ENCODE measurements at places on chromosomes 3 and 15.

DNA sequence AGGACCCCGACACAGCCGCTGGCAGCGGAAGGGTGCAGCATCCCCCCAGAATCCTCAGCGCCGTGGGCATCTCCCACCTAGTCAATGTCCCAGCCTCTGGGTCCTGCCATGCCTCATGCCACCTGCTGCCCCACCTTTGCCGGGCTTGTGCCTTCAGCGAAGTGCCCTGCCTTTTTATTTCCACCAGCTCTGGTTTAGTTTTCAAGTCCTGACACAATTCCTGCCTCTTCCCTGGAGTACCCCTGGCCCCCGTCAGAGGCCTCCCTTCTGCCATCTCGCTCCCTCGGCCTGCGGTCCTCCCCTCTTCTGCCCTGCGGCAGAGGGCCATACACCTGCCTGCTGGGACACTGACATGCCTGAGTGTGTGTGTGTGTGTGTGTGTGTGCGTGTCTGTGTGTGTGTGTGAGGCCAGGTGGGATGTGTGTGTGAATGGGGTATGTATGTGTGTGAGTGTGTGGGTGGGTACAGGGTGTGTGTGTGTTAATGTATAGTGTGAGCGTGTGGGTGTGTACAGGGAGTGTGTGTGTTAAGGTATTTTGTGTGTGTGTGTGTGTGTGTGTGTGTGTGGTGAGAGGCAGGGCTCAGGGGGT, 129.9 kb downstream of the SMAD6 start:
- no peak for DNase-seq

GRCh38 chr15:100681335-100681746, 79.0 kb downstream of the ASB7 start:
- no peak for DNase-seq

DNA sequence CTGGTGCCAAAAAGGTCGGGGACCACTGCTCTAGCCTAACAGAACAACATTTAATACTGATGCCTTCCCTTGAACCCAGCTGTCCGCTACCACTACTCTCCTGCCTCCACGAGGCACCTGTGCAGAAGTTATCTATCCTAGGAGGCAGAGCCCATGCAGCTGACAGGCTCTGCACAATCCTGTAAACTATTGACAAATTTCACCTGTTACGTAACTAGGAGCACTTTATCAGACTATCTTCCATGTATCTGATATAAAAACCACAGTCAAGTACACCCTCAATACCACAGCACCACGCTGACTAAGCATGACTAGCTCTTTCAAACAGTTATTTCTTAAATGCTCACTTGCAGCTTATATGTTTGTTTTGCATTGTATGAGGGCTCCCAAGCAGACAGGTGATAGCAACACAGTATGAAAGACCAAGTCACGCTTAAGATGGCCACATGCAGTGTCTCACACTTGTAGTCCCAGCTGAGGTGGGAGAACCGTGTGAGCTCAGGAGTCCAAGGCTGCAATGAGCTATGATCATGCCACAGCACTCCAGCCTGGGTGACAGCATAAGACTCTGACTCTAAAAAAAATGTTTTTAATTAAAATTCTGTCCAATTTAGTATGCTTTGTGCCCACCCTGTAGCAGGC, 4.5 kb upstream of the IL17RC start:
- DNase-seq: no peak

GRCh38 chr3:186802701-186803100, 3.6 kb downstream of the RFC4 start:
- no peak for DNase-seq

GRCh38 chr3:40962721-40963120, 236.6 kb upstream of the CTNNB1 start:
- no peak for DNase-seq

DNA sequence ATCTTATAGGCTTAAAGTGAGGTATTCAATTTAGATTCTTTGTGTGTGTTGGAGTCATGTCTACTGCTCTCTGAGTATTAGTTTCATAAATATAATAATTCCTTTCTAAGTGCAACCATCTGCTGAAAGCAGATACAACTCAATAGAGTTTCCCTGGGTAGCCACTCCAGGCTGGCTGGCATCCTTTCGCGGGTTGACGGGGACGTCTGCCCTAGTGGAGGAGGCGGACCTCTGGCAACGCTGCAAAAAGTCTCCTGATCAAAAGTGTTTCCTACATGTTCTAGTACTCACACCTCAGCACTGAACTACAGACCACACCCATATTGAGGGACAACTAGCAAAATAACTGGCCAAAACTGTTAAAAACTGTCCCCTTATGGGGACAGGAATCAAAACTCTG, 2.5 kb downstream of the MOBP start:
- no peak for DNase-seq

- DNase-seq: no peak
Measured at GRCh38 chr3:149990423-149990948, 19.8 kb upstream of the PFN2 start.

GRCh38 chr15:88089024-88089620, 167.4 kb downstream of the NTRK3 start:
- no peak for DNase-seq

- no peak for DNase-seq
Measured at GRCh38 chr3:188060840-188061544, 93.0 kb upstream of the LPP start.

DNA sequence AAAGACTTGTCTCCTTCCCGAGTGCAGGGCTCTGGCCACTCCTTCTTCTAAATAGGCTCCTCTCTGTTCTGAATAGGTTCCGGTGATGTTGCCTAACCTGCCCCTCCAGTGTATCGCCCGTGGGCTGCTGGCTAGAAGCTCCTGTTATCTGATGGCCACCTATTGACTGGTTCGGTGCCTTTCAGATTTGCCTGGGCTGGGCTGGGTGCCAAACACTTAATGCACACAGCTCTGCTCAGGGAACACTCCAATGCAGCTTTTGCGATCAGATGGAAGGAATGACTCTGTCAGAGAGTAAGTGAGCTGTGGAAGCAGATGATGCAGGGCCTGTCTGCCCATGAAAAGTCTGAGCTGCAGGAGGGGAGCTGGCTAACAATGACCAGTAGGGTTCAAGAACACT, 112.9 kb downstream of the CORO2B start:
- no peak for DNase-seq

DNA sequence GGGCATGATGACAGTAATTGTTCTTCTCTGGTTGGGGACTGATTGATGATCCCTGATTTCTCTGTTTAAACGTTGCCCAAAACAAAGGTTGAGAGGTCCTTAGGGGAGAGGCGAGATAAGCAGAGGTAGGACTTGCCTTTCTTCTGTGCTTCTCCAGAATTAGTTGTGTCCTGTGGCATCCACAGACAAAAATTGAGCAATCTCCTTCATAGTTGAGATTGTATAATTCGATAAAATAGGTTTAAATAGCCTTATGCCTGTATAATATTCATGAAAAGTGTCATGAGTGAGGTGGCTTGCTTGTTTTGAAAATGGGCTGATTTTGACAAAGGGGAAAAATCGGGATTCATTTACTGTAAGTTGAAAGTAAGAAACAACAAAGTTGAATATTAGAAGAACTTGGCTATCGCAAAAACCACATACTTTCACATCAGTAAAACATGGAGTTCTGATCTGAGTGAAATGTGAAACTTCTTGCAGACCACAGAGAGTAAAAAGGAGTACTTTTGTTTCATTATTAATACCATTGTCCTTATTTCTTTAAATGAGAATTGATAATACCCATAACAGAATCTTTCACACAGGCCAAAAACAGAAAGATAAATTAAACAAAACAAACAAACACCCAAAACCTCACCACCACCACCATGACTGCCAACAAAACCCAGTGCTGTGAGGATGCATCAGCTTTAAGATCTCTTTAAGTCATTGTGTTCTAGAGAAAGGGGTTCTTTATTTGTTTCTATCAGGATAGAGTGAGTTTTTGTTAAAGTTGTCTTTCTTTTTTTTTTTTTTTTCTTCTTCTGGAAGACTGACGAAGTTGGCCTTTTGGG, 155.7 kb downstream of the LPP start:
- no peak for DNase-seq

DNA sequence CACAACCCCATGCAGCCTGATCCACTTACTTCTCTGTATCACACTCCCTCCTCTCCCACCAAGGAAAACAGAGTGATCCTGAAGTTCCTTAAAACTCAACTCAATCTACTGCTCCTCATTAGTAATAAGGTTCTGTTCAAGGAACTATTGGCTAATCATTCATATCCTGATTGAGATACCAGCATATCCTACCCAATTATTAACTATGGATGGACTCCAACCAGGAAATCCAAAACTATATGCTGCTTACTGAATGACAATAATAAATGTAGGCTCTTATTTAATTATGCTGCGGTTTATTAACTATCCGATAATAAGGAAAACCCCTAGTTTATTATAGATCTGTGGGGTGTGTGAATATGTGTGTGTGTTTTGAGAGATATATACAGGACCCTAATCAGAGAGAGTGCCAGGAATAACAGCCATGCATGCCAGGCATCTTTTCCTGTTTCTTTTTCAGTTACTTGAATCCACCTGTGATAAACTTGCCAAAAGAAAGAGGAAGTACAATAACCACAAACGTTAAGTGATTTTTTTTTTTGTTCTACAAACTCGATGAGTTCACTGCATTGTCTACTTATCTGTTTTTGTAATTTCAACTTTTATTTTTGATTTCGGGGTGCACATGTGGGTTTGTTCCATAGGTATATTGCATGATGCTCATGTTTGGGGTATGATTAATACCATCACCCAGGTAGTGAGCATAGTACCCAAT, 1031.7 kb upstream of the CFAP20DC start:
- DNase-seq: no peak

DNA sequence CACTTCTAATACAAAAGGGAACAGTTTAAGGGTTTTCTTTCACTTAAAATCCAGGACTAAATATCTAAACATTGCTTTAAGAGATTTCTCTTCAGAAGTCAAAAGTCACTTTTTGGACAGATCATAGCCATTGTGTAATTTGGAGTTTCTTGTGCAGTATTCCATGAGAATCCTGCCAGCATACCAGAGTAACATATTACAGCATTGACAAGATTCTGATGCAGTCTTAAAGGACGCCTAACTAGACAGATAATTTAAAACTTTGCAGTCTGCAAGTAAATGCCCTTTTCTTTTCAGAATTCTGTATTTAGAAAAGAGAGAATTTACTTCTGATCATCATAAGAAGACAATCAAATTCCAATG, 17.5 kb upstream of the IGSF10 start:
- DNase-seq: no peak

DNA sequence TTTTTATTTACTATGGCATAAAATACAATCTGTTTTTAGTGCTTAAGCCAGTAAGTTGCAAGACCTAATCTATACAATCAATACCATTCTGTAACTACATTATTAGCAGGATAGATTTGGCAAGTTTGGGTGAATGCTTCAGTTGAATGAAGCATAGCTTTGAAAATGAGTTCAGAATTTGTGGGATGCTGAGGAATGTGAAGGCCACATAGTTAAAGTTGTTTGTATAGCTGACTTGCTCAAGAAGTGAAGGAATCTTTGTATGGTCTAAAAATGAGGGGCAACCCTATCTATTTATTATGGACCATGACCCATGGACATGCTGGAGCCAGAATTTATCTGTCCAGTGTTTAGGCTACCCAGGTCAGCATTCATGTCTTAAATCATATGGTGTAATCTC, 58.5 kb downstream of the CRYBG3 start:
- DNase-seq: no peak

DNA sequence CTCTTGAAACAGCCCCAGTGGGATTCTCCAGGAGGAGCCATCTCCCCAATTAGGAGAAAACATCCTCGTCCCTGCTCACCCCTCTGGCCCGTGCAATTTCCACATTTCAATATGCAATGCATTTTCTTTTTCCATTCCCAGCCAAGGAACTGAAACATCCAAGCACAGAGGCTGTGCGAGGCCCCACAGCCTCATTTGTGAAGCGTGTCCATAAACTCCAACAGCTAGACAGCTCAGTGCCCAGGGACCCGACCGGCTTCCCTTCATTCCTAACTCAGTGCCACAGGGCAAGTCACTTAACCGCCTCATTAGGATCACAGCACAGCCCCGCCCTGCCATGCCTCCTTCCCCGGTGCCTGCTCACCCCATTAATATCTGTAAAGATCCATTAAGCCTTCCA, 204.2 kb upstream of the IGF1R start:
- DNase-seq: no peak

DNA sequence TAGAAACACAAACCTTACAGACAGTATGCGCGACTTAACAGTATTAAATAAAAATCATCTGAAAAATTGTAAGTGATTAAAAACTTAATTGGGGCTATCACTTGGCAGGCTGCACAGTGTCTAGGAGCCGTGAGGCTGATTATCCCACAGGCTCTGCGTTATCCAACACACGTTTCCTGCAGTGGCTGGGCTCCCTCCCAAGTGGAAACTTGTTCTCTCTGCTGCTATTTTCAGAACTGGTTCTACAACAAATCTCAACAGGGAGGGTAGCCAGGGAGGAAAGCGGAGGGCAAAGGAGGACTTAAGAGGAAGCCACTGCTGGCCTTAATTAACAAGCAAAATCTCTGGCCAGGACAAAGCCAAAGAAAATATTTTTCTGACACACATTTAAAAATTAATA, 555.2 kb downstream of the MAGI1 start:
- DNase-seq: no peak

GRCh38 chr3:10055097-10055496, 28.9 kb downstream of the FANCD2 start:
- no peak for DNase-seq

GRCh38 chr3:63168179-63168578, 109.9 kb upstream of the SYNPR start:
- DNase-seq: no peak

DNA sequence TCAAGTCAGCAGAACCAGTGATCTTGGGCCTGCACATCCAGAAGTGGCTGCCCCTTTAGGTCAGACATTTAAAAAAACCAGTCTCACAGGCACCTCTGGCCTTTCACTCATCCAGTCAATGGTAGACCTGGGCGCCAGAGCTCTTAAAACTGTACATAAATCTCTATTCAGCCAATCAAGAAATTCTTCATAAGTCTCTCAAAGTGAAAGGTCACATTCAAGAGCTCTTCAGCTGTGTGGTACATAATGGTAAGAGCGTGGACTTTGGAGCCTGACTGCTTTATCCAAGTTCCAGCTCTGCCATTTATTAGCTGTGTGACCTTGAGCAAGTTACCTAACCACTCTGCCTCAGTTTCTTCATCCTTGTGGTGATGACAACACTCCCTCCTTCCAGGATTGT, 22.3 kb upstream of the MORF4L1 start:
- DNase-seq: no peak

- no peak for DNase-seq
Measured at GRCh38 chr15:67840749-67841512, 1.1 kb upstream of the RNU6-1 start.

DNA sequence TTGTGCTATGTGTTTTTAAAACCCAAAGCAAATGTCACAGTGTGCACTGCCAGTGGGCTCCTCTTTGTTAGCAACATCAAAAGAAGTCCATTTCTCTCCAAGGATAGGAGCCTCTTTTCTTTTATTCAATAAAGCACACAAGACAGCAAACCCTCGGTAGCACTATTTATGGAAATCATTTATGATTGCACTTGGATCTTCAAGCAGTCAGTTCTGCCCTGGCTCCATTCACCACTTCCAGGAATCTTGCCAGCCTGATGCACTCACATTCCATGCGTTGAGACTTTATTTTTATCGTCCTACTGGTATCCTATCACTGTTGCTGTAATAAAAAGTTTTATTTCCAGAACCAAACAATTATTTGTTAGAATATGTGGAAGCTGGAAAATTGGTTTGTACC, 412.1 kb downstream of the TBL1XR1 start:
- no peak for DNase-seq

GRCh38 chr15:98514034-98514622, 134.2 kb upstream of the IGF1R start:
- no peak for DNase-seq

GRCh38 chr3:115922681-115923347, 299.5 kb downstream of the GAP43 start:
- DNase-seq: no peak

- no peak for DNase-seq
Measured at GRCh38 chr15:82043130-82043673, 2.6 kb downstream of the MEX3B start.

Measured in NCI-H1417 treated with DMSO at 0.1 percent for 48 hours (cell line).